ENCODE measurements at places on chromosomes 5 and 9.
A peak's percentile ranks its signal among the peaks of the same experiment; 100 is the strongest.

- DNase-seq = no peak
Observed at GRCh38 chr5:165351342-165351741, 1845.9 kb downstream of the MAT2B start.

GRCh38 chr9:126719618-126720031 is 85.2 kb upstream of the ZBTB43 start:
- DNase-seq = peak; percentile 95

- no peak for DNase-seq
Observed at GRCh38 chr9:79346350-79347020, 225.3 kb upstream of the TLE4 start.

DNA sequence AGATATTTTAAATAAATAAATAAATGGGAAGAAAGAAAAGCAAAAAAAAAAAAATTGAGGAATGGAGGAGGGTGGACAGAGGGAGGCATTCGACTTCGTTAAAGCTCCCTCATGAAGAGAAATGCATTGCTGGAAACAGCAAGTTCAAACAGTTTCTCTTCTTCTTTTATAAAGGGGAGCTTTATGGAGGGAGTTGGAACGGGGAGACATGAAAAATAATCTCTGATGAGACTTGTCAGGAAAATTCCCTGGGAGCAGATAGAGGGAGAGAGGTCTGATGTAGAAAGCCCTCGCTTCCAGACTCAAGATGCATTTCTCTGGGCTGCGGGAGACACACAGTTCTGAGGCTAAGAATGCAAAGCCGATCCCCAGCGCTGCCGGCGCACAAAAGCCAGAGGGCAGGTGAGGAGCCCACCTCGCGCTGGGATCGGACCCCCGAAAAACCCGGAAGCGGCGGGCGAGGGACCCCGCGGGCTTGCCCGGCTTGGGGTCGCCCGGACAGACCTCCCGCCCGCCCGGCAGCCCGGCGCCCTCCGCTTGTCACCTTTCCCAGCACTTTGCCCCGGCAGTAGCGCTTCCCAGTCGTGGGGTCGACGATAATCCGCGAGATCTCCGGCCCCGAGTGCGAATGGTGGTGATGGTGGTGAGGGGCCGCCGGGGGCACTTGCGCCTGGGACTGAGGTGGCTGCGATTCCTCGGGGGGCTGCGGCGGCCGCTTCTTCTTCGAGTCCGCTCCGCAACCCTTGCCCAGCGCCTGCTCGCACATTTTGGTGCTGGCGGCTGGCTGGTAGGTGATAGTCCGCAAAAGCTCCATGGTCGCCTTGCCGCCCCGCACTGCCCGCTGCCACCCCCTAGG is 512 bp downstream of the PLK2 start:
- no peak for DNase-seq

- DNase-seq = no peak
Observed at GRCh38 chr5:107474361-107474715, 196.4 kb downstream of the EFNA5 start.

- DNase-seq = no peak
Observed at GRCh38 chr5:80468131-80468530, 19.8 kb upstream of the FAM151B start.

GRCh38 chr5:171317230-171317629 is 8.2 kb downstream of the TLX3 start:
- DNase-seq = no peak
